ENCODE measurements at places on chromosomes 16 and 17.

DNA sequence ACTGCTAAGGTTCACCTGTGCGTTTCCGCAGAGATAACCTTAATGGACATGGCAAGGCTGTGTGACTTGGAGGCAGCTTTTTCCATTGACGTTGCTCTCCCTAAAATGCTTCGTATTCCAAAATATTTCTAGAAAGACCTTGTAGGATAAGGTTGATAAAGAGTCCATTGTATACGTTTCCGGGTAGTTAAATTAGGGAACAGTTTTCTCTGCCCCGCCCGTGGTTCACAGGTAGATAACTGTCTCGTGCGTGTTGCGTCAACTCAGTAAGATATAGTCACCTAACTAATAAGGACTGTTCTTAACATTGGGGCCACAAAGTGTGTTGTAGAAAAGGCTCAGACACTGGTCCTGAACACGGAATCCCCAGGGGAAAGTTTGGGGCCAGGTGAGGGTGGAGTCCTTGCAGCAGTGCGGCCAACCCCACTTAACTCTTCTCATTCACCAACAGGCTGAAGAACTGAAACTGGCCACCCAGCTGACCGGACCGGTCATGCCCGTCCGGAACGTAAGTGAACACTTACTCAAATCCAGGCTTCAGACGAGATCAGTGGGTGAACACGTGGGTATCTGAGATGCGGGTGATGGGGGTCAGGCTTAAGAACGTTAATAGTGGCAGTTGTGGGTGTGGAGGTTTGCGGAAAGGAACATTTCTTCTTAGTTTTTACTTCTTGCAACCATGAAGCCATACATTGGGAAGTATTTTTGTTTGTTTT lies 1.6 kb downstream of the RPL13 start:
- no peak for DNase-seq

DNA sequence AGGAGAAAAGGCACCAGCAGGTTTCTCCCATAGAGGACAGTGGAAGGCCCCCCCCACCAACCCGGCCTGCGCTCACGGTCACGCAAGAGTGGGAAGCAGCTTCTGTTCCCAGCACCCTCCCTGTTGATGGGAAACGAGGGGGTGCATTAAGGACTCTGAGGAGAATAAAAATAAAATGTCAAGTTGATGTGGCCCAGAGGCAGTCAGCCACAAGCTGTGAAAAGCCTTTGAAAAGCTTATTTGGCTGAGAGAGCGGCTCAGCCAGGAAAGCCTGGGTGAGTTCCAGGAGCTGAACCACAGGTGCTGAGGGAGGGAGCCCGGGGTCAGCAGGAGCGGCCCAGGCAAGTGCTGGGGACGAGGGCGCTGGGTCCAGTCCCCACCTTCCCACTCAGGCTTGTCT lies 26.9 kb upstream of the SPATA32 start:
- no peak for DNase-seq

DNA sequence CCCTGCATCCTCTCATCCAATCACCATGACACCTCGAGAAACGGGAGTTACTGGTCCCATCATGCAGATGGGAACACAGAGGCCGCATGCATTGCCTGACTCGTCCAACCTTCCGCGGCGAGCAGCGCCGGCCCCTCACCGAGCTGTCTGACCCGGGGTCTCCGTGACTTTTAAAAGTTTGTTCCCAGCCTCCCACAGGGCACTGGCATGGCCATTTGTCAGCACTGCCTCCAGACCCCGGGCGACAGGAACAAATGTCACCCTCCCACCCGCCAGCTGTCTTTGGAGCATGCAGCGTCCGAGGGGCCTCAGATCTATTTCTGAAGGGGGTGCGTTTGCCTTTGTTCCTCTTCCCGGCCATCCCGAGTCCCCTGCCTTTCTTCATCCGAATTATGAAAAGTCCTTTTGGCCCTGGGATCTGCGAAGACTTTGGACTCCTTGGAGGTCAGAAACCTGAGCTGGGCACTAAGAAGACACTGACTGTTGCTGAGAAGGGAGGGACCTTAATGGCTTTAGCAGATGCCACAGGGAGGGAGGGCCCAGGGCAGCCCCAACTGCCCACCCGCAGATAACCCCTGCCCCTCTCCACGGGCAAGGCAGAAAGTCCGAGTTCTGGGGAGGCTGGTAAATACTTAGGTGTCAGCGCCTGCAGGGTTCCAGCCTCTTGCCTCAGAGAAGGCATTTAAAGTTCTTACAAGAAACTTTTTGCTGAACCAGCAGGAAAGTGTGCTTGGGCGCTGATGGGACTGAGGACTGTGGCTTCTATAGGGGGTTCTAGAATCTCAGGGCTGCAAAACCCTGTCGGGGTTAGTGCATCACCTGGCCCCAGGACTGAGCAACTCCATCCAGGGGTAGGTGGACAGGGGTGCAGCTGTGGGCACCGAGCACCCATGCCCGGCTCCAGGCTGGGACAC lies 348.1 kb downstream of the FOXL1 start:
- DNase-seq, result no peak

DNA sequence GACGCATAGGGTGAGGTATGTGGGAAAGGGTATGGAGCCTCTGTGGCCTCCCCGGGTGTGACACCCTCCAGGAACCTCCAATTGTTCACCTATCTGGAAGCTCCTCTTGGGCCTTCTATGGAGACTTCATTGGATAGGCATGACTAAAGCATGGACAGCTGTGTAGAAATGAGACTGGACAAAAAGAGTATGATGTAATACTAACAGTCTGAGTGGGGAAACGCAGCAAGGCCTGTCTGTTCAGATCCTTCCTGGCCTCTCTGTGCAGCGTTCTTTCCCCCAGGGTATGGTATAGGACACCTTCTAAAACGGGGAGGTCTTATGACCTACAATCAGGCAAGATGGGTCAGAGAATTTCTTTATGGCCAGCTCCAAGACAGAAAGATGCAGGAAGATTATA lies 30.7 kb upstream of the CCNF start:
- DNase-seq, result no peak

GRCh38 chr17:35531160-35531559 lies 6.3 kb downstream of the SLFN12L start:
- no peak for DNase-seq

GRCh38 chr17:65278050-65278819 lies 141.1 kb downstream of the RGS9 start:
- DNase-seq, result no peak

GRCh38 chr16:4402439-4403132 lies 13.8 kb downstream of the CORO7 start:
- peak; percentile 37 for DNase-seq

- DNase-seq, result no peak
Observed at GRCh38 chr16:67516296-67517154, 12.1 kb upstream of the RIPOR1 start.

GRCh38 chr17:3914312-3914670 lies 2.0 kb downstream of the P2RX1 start:
- no peak for DNase-seq

DNA sequence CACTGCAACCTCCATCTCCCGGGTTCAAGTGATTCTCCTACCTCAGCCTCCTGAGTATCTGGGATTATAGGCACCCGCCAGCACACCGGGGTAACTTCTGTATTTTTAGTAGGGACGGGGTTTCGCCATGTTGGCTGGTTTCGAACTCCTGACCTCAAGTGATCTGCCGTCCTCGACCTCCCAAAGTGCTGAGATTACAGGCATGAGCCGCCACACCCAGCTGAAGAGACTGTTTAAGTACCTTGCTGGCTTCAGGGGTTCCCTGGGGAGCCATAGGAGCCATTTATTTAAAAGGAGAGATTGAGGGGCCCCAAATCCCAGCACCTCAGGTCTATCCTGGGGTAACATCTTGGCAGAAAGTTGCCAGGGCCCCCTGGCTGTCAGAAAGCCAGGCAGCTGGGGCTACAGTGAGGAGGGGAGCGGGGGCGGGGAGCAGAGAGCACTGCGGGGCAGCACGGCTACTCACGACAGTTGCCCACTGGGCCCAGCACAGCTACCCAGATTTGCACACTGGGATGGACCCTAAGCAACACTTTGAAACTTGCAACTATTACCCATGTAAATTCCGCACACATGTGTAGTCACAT lies 1.6 kb downstream of the SNAI3 start:
- no peak for DNase-seq

DNA sequence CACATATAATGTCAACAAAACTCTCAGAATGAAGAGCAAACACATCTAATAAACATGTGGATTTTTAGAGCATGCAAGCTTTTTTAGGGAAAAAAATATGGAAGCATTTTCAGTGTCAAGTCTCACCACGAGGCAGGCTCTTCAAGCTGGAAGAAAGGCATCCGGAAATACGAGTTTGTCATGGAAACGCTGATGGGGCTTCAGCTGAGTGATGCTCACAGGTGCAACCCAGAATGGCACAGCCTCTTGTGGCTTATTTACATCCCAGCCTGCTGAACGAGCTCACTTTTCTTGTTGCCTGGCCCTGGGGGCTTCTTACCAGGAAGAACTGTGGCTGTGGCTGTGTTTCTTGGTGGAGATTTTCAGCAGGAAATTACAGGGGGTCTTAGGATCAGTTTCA lies 24.1 kb upstream of the DYNLL2 start:
- no peak for DNase-seq

DNA sequence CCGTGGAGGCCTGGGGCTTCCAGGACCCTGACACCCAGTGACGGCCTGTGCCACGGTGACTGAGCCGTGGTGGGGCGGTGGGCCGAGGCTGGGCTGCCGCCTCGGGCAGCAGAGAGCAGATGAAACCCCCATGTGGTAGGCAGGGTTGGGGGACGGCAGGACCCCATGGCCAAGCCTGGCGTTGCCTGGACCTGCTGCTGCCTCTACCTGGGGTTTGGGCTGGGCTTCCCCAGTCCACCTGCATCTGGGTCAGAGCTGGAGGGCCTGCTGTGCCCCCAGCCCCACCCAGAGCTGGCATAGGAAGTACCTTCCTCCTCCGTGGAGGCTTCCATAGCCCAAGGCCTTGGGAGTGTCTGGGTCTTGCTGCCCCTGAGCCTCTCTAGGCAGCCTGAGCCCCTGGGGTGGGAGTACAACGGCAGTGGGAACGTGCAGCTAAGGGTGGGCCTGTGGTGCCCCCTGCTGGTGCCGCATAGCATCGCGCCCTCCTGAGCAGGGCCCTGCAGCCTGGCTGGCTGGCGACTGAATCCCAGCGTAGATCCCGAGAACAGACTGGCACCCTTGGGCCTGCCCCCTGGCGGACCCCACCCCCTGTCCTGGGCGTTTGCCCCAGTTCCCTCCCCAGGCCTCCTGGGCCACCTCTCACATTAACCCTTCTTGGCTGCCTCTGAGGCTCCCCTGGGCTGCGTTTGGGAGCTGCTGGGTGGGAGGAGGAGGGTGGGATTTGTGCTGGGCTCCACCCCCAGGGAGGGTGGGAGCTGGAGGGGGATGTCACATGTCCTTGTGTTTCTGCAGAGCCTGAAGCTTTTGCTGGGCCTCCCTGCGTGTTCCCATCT lies 12.6 kb upstream of the ATP6V0C start:
- peak; percentile 54 for DNase-seq

DNA sequence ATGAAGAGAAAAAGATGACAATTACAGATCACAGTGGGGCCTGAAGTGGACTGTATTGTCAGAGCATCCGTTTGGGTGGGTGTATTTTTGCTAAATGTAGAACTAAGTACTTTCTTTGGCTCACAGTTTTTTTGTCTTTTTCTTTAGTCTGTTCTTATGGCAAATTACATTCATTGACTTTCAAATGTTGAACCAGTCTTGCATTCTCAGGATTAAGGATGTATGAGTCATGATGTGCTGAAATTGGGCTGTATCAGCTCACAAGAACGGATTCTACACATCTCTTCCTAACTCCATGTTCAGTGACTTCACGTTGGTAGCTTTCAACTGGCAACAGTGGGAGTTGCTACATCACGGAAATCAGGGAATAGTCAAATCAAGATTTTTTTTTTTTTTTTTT lies 66.5 kb downstream of the TEX2 start:
- DNase-seq, result no peak

DNA sequence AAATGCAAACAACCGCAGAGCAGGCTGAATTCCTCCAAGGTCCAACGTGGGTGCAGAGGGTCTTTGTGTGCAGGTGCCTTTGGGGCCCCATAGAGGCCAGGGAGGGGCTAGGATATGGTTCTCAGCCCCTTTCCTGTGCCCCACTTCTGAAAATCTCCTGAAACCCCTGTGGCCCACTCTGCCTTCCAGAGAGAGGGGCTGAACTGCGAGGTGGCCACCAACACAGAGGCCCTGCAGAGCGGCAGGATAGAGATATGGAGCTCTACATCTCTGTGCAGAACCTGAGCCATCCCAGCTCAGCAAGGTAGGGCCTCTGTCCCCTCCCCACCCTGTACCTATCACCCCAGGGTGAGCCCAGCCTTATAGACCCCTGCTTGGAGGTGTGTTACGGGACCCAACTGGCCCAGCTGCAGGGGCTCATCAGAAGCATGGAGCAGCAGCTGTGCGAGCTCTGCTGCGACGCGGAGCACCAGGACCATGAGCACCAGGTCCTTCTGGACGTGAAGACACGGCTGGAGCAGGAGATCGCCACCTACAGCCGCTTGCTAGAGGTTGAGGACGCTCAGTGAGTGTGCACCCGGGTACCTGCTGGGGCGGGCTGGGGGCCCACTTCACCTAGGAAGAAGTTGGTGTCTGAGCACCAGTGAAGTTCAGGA lies 5.5 kb downstream of the USP6 start:
- DNase-seq, result no peak

- no peak for DNase-seq
Observed at GRCh38 chr16:19844945-19845641, 39.6 kb downstream of the GPRC5B start.

DNA sequence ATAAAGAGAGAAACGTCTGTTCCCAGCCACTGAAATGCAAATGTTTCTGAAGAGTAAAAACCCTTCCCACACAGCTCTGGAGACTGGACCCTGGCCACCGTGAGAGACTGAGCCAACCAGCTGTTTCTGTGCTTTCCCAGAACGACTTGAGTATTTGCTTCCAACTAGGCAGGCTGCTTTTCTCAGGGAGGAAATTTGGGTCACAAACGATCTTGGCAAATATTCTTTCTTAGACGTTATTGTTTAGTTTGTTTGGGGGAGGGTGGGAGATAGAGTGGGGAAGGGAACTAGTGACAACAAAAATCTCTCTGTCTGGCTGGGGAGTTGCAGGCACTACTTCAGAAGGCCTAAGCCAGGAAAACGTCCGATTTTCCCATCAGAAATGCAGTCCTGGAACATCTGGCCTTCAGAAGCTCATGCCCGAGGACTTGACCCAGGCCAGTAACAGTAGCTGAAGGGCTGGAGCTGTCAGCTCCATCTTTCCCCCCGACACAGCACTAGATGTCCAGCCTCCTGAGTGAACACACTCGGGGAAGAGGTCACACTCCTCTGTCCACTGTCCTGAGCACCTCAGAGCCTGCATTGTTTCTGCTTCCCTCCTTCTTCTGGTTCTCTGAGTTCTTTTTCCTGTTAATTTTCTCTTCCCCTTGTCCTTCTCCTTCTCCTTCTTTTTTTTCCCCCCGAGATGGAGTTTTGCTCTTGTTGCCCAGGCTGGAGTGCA lies 4.0 kb downstream of the CCDC92B start:
- DNase-seq, result no peak

DNA sequence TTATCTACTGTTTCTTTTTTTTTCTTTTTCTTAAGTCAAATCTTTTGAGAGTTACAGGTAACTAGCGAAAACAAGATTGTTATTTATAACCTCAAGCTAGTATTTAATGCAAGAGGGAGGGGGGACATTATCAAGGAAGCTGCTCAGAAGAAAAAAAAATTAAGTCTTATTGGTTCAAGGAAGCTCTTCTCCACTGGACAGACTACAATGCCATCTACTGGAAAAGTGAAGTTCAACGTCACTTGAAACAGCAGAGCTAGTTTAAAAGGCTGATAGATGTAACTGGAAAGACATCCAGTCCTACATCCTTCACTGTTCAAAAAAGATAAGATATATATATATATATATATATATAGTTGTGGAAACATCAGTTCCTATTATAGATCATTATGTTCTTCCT lies 418.0 kb upstream of the PSMD7 start:
- no peak for DNase-seq

GRCh38 chr17:81160306-81160705 lies 5.0 kb upstream of the PVALEF start:
- DNase-seq, result no peak

- DNase-seq, result no peak
Observed at GRCh38 chr16:69937465-69937951, 13.6 kb upstream of the CLEC18A start.
